ENCODE measurements at places on chromosomes 3 and 15. TPM values are rescaled to one million over a fixed set of nuclear protein-coding genes. Genes with fewer than 3 reads are reported as not detected.

The ANKRD63 gene
- not detected for total RNA-seq

- DNase-seq = no peak
- no peaks in the 10 kb centered on the region for H3K27me3 ChIP-seq
- no peaks in the 10 kb centered on the region for H3K4me1 ChIP-seq
- H3K4me3 ChIP-seq = no peak overlapping the region
Observed at GRCh38 chr3:191198480-191198879, 561 bp upstream of the OSTN start.

- H3K4me3 ChIP-seq = no peak overlapping the region
- no peaks in the 10 kb centered on the region for H3K36me3 ChIP-seq
- no peak overlapping the region for H3K27ac ChIP-seq
- peaks cover 5% of the 10 kb centered on the region for H3K4me1 ChIP-seq
- no peak for DNase-seq
Observed at GRCh38 chr3:122646146-122646988, 34.3 kb upstream of the PARP14 start.

DNA sequence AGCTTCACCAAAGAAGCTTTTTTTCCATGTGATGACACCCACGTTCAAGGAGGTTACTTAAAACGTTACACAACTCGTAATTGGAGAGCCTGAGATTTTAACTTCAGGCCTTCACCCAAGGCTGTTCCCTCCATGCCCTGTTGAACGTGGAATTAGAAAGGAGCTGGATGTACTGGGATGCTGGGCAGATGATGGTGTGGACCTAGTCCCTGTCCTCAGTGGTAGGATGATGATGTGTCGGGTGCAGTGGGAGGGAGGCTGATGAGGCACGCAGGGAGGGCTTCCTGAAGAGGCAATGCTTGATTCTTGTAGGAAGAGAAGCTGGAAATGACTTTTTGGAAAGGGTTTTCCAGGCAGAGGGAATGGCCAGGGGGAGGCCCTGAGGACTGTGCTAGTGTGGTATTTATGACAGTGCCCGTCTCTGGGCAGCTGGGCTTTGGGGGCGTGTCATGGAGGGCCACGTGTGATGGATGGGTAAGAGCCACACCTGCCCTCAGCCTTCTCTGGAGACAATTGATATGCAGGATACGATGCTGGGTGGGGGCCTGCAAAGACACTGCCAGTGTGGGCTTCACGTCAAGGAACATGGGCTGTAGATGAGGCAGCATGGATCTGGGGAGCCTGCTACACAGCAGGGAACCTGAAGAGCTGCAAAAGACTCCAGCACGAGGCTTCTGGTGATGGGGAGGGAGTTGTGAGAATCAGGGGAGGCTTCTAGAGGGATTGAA is 15.3 kb downstream of the SYNM start:
- no peak for DNase-seq
- no peaks in the 10 kb centered on the region for H3K27me3 ChIP-seq
- no peaks in the 10 kb centered on the region for H3K36me3 ChIP-seq
- H3K4me1 ChIP-seq = peaks cover 57% of the 10 kb centered on the region

DNA sequence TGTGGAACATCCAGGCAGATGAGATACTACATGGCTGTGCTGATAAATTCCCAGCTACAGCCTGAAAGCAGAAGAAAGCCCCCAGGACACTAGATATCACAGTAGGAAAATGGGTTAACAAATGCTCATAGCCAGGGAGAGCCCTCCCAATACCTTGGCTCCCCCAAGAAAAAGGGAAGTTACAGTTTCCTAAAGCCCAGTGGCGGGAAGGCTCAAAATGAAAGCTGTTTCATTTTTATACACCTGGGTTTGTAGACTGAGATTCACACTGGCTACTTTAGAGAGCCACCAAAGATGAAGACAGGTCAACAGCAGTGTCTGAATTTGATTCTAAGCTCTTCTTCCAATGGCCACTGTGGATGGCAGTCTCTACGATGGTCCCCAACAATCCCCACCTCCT is 55.0 kb upstream of the TOPAZ1 start:
- H3K4me3 ChIP-seq = no peak overlapping the region
- H3K27ac ChIP-seq = no peak overlapping the region
- H3K4me1 ChIP-seq = no peaks in the 10 kb centered on the region
- H3K27me3 ChIP-seq = no peaks in the 10 kb centered on the region
- DNase-seq = no peak

DNA sequence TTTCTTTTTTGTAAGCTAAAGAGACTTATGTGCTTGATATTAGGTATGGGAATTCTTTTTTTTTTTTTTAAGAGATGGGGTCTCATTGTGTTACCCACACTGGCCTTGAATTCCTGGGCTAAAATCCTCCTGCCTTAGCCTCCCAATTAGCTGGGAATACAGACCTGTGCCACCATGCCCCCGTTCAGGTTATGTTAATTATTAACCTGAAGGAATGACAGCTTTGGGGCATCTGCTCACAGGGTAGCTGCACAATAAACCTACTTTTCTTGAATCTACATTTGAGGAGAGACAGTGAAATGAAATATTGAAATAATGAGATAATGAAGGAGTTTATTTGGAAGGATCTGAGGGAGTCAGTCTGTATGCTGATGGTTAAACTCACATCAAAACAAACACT is 158.2 kb upstream of the FAM3D start:
- no peak overlapping the region for H3K27ac ChIP-seq
- no peak overlapping the region for H3K4me3 ChIP-seq
- H3K4me1 ChIP-seq = no peaks in the 10 kb centered on the region
- no peaks in the 10 kb centered on the region for H3K36me3 ChIP-seq
- DNase-seq = no peak

All from stomach (tissue), 19 donors.